Fibroblast of the aortic adventitia (primary cell): ENCODE measurements at places on chromosomes 1 and 21. TPM values are rescaled to one million over a fixed set of nuclear protein-coding genes. Genes with fewer than 3 reads are reported as not detected.

Gene TMEM52
- total RNA-seq: 0.72 TPM in 1 of 2 replicates, not detected in the other

Gene CD2
- total RNA-seq: 0.65 TPM in 1 of 2 replicates, not detected in the other

Gene SPRR2D
- total RNA-seq: not detected in 2 replicates

Gene SUSD4
- 0.18 and 1.9 TPM in 2 replicates for total RNA-seq

Gene NCMAP
- not detected in 2 replicates for total RNA-seq

Gene PWP2
- 0.98 and 4.0 TPM in 2 replicates for total RNA-seq

Gene SPATA46
- total RNA-seq: not detected in 2 replicates

Gene REN
- total RNA-seq: not detected in 2 replicates

Gene CTSS
- 2.3 and 31.6 TPM in 2 replicates for total RNA-seq

Gene IVL
- total RNA-seq: not detected in 2 replicates

Gene ZYG11A
- total RNA-seq: 0.57 and 0.72 TPM in 2 replicates

Gene DNM3
- total RNA-seq: 2.0 and 2.1 TPM in 2 replicates

Gene EXOC8
- 18.6 and 19.3 TPM in 2 replicates for total RNA-seq

Gene RNU1-4
- under 0.01 and 2,882 TPM in 2 replicates for total RNA-seq

Gene SLC44A5
- total RNA-seq: 0.45 TPM in 1 of 2 replicates, not detected in the other

Gene MYBPH
- 0.08 TPM in 1 of 2 replicates, not detected in the other for total RNA-seq

Gene STXBP3
- total RNA-seq: 45.0 and 78.7 TPM in 2 replicates

Gene THEM5
- total RNA-seq: not detected in 2 replicates

Gene SDHB
- total RNA-seq: 48.4 and 106 TPM in 2 replicates

Gene CLEC20A
- not detected in 2 replicates for total RNA-seq
